ENCODE measurements at places on chromosomes 16 and 17. TPM values are rescaled to one million over a fixed set of nuclear protein-coding genes. Genes with fewer than 3 reads are reported as not detected.
A peak's percentile ranks its signal among the peaks of the same experiment; 100 is the strongest.

DNA sequence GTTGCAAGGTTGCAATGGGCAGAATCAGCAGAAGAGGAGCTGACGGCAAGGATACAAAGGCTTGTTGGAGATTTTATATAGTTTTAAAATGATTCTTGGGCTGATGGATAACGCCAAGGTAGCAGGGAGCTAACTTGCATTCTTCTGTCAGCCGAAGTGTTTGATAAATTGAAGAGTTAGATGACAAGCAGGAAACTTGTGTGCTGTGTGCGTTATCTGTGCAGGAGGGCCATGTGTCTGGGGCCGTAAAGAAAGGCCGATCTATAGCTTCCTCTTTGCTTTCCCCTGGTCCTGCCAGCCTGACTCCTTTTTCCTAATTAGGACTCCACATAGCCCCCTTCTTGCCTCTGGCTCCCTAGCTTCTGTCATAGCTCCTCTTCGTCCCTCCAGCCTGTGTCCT, 6.7 kb upstream of the WWOX start:
- DNase-seq: no peak

GRCh38 chr16:71854369-71854948, 8.7 kb downstream of the ATXN1L start:
- peak; percentile 14 for DNase-seq

- DNase-seq: peak; percentile 86
Observed at GRCh38 chr16:81175325-81175891, 63.1 kb upstream of the BCO1 start.

- peak; percentile 30 for DNase-seq
Observed at GRCh38 chr17:62134397-62134796, 69.3 kb upstream of the MED13 start.

DNA sequence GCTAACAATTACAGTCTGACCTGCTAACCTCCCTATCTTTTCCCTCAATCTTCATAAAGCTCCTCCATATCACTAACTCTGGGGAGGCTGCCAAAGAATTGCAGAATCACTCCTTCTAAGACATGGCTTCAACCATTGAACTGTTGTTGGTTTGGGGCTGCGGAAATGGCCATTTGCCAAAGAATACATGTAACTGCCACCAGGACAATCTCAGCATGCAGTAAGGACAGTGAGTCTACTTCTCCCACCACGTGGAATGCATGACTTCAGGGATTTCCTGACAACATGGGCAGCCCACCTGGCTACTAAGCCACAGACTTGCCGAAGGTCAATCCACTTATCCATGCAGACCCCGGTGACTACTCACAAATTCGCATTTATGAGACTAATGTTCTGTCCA, 104.3 kb upstream of the NUDT7 start:
- DNase-seq: peak; percentile 55

KRTAP9-9 gene
- total RNA-seq: not detected

- no peak for DNase-seq
Observed at GRCh38 chr16:4936991-4937781, at the start of gene PPL. PPL (minus strand) TSS chr16:4937148; CDS start chr16:4937045, 103 bp downstream.

MRPL38 gene
- 36.3 TPM for total RNA-seq

CNP gene
- 37.8 TPM for total RNA-seq
